ENCODE measurements at places on chromosomes 7 and 10.

GRCh38 chr7:66583490-66584110, 45.1 kb upstream of the KCTD7 start:
- no peak for DNase-seq

- DNase-seq = no peak
Measured at GRCh38 chr7:142960955-142961512, 1.1 kb downstream of the KEL start.

GRCh38 chr7:83648464-83649241, at the start of gene SEMA3E:
Gene SEMA3E, minus strand, starts transcription at chr7:83649139.
- DNase-seq = no peak

DNA sequence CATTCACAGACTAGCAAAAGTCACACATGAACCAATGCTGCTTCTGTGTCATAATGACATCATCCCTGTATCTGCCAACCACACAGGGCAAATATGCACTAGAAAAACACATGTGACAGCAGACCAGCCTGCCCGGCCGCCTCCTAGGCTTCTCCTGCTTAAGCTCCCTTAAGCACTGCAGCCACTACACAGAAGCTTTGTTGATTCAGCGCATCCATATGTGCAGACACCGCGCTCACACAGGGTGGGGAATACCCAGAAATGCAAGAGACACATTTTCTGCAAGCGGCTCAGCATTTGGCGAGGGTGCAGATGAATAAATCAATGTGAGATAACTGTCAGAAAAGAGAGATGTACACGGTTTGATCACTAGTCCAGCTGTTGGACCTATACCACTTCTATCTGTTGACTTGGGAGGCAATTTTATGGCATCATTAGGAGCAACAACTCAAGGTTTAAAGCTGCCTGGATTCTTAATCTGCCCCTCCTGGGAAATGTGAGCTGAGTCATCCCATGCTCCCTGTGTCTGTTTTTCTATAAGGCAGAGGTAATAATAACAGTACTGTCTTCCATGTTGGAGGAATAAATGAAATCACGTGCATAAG, 33.4 kb downstream of the CPXM2 start:
- no peak for DNase-seq

GRCh38 chr10:24351961-24352360, 143.0 kb downstream of the KIAA1217 start:
- DNase-seq = no peak

- DNase-seq = no peak
Measured at GRCh38 chr7:4818000-4818794, 42.8 kb downstream of the AP5Z1 start.

GRCh38 chr7:55574051-55574717, 1.9 kb upstream of the VOPP1 start:
- DNase-seq = no peak

- peak; percentile 95 for DNase-seq
Measured at GRCh38 chr7:98287486-98287959, 6.0 kb downstream of the BRI3 start.

DNA sequence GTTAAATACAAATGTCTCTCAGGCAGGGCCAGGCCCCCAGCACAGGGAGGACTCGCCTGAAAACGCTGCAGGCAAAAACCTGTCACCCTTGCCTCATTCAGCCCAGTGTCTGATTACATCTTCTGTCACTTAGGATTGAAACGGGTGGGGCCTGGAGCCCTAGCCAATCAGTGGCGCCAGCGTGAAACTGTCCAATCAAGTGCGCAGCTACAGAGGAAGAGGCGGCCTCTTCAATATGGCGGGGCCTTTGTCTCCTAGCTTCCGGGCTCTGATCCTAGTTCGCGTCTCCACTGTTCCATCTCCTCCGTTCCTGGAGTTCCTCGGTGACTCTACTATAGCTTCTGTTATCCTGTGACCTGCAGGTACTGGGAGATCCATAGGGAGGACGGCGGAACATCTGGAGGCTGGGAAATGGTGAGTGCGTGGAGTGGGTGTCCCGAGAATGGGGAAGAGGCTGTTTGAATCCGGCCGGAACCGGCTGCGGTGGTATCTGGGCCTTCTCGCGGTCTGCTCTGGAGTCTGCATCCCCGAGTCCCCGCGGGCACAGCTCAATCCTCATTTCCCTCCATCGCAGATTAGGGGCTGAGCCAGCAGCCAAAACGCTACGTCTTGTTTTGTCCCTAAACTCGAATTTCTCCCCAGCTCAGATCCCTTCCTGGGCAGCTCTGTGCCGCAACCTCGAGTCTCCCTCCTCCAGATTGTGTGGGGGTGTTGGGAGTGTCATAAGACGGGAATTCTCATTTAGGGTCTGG, at the start of gene ZNF736:
Gene ZNF736, plus strand, starts transcription at position 222 of the 752 bp plus-strand sequence. Its CDS starts 190 bp downstream, at position 412.
- peak; percentile 79 for DNase-seq

DNA sequence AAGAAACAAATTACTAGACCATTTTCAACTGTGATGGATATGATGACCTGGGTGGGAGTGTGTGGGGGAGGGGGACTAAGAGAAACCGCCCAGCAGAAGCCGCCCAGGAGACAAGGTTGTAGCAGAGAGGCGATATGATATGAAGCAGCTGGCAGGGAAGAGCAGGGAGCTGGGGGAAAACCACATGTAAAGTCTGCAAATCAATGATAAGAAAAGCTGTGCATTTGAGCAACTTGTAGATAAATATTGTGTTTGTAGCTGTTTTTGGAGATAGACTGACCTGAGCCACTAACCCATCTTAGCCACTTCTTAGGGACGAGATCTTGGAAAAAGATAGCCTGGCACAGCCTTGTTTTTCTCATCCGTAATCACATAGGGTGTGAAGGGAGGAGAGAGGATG, 252.6 kb downstream of the SEC23IP start:
- DNase-seq = no peak

DNA sequence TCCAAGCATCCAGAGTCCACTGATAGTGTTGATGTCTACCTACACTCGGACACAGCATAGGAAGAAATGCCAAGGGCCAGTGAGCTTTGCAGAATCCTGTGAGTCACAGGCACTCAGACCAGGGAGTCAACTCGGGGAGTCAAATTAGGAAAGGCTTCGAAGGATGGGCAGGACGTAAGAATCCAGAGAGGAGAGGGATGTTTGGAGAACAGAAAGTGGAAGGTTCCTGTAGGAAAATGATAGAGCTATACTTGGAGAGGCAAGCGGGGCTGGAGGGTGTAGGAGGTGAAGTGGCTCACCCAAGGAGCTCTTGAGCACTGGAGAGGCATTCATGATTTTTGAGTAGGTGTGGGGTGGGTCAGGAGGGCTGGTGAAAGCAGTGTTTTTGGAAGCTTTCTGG, 3.0 kb downstream of the ZYX start:
- DNase-seq = no peak

GRCh38 chr10:71921324-71922027, 42.7 kb upstream of the CHST3 start:
- no peak for DNase-seq

- DNase-seq = no peak
Measured at GRCh38 chr7:50724526-50725520, 57.9 kb downstream of the GRB10 start.

DNA sequence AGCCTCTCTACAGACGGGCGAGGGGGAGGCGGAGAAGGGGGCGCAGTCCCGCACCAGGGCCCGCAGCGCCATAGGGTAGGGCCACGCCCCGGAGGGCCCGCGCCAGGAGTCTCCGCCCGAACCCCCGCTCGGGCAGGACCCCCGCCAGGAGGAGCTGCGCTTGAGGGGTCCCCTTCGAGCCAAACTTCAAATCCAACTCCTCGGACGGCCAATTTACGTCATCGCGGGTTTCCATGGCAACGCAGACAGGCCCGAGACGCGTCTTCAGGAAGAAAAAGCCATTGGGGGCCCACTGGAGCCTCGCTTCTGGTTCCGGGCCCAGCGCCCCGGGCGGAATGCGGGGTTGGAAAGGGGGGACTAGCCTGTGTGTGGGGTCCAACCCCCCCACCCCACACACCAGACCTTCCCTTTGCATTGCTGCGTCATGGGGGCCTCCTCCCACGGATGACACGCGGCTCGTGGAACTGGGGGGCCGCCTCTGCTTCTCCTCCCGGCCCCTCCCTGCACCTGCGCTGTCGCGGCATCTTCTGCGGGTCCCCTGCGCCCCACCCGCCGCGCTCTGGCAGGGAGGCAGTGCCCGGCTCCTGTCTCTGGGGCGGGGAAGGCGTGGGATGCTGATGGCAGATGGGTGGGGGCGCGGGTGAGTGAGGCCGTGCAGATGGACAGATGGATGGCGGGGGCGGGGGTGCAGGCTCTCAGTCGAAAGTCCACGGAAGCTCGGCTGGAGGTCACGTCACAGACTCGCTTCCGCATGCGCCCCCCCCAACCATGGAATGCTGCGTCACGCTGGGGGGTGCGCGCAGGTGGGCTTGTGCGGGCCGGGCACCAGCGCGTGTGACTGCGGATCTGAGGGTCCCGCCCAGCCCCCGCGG, 1.2 kb downstream of the CALY start:
- no peak for DNase-seq

DNA sequence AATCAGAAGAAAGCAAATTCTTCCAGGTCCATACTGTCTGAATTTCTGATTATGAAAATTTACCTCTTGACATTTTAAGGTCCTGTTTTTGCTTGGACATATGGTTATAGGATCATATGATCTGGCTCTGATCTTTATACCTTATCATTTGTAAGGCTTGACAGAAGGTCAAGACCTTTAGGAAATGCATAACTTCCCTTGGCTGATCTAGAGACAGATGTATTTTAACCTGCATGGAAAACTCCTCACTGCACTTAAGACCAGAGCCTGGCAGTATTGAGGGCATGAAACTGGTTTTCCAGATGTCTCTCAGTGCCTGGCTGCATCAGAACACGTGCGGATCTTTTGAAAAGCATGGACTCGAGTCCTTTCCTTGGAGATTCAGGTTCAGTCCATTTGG, 55.9 kb downstream of the TRRAP start:
- DNase-seq = no peak

GRCh38 chr7:27239387-27240014, 3.1 kb upstream of the EVX1 start:
- DNase-seq = no peak

Measured in RWPE2 (cell line).